Activated T-cell treated with anti-CD3 and anti-CD28 coated beads, Interleukin-2, amount 50 U/mL, for 24 hours (primary cell): ENCODE measurements at places on chromosomes 5 and 9.
A peak's percentile ranks its signal among the peaks of the same experiment; 100 is the strongest.

DNA sequence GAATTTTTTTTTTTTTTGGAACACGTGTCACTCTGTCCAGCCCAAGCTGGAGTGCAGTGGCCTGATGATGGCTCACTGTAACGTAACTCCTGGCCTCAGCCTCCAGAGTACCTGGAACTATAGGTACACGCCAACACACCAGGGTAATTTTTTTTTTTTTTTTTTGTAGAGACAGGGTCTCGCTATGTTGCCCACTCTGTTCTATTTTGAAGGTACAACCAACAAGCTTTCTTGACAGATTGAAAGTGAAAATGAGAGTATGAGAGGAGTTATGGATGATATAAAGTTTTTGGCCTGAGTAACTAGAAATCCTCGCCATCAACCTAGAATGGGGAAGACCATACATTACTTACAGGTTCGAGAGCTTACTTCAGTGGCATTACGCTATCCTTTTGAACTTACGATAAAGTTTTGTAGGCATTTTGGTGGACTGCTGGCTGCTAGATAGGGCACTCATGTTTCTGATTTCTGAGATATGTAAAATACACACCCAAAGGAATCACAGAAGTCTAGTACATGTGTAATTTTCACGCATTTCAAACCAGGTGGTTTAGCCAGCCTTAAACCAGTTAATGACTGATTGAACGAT lies 806 bp upstream of the CDC42SE2 start:
- DNase-seq: no peak

- DNase-seq: no peak
Measured at GRCh38 chr5:74266836-74267235, 373.7 kb downstream of the ENC1 start.

DNA sequence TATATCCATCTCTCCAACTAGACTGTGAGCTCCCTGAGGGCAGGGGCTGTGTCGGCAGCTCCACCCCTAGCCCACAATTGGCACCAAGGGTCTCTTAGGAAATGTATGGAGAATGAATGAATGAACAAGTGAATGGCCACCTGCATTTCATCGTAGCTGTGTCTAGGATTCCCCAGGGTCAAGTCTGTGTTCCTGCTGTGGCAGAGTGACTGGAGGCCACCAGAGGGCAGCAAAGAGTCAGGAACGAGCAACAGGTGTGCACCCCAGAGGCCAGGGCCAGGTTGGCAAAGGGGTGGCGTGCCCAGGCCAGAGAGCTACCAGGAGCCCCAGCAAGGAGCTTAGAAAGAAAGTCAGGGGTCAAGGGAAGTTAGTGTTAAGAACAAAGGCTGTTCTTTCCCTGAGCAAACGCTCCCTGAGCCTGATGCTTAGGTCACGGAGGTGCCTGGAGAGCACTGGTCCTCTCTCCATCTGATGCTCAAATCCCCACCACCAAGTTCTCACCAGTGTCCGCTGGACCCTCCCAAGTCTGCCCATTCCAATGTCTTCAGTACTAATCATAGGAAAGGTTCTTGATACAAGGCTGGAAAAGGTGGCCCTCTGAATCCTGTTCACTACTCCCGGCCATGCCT lies 160.7 kb downstream of the PAX5 start:
- peak; percentile 80 for DNase-seq

DNA sequence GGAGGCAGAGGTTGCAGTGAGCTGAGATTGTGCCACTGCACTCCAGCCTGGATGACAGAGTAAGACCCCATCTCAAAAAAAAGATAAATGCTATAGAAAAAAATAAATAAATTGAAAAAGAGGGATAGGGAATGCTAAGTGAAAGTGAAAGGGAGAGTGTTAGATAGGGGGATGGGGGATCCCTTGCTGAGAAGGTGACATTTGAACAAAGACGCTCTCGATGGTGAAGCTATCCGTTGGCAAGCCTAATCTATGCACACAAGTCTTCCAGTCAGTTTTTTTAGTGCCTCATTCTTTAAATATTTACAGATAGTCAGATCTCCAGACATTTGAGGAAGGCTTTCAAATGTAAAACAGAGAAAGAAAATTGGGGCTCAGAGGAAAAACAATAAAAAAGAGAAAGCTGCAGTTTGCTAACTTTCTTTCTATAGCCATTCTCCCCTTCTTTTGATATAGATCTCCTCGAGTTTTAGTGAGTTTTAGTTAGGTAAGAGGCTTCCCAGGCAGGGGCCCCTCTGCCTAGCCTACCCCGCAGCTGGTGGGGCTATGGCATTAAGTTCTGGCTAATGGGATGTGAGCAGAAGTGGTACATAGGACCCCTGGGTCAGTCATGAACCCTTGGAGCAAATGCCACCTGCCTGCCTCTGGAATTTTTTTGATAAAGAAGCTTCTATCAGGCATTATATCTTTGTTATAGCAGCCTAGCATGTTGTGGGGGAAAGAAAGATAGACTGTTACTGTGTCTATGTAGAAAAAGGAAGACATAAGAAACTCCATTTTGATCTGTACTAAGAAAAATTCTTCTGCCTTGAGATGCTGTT lies 12.0 kb downstream of the GLRX start:
- DNase-seq: no peak

DNA sequence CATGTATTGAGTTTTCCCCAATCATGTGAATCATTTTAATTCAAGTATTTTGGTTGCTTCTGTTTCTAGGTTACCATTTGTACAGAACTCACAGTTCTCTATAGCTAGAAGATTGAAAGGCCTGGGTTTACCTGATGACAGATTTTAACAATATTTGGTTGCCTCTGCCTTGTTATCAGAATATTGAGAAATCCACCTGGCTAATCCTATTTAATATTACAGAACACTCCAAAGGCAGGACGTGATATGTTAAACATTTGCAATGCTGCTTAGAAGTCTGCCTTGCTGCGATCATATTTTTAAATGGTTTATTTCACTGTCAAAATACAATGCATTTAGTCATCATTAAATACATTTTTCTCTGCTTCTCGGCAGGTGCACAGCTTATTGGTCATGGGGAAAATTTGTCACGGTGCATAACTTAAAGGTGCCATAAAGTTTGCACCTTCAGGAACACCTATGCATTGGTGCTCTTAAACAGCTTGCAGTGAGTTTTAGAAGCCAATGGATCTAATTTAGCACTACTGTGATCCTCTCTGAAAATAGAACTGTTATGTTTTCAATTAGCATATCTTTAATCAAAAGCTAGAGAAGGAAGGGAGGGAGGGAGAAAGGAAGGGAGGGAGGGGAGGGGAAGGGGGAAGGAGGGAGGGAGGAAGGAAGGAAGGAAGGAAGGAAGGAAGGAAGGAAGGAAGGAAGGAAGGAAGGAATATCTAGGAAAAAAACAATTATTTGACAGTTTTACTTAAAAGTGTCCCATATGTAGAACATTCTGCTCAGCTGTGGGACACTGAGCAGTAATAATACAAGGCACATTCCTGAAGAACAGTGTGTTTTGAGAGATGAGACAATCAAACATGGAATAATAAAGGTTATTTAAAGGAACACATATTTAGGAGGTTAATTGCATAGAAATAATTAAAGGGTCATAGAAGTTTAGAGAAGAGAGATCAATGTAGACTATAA lies 15.5 kb upstream of the DAPK1 start:
- DNase-seq: no peak

GRCh38 chr5:37900692-37901091 lies 60.9 kb upstream of the GDNF start:
- DNase-seq: no peak
